ENCODE measurements at places on chromosomes 5 and 9. TPM values are rescaled to one million over a fixed set of nuclear protein-coding genes. Genes with fewer than 3 reads are reported as not detected.

GRCh38 chr5:124655251-124655917 is 91.1 kb downstream of the ZNF608 start:
- no peak for DNase-seq

DNA sequence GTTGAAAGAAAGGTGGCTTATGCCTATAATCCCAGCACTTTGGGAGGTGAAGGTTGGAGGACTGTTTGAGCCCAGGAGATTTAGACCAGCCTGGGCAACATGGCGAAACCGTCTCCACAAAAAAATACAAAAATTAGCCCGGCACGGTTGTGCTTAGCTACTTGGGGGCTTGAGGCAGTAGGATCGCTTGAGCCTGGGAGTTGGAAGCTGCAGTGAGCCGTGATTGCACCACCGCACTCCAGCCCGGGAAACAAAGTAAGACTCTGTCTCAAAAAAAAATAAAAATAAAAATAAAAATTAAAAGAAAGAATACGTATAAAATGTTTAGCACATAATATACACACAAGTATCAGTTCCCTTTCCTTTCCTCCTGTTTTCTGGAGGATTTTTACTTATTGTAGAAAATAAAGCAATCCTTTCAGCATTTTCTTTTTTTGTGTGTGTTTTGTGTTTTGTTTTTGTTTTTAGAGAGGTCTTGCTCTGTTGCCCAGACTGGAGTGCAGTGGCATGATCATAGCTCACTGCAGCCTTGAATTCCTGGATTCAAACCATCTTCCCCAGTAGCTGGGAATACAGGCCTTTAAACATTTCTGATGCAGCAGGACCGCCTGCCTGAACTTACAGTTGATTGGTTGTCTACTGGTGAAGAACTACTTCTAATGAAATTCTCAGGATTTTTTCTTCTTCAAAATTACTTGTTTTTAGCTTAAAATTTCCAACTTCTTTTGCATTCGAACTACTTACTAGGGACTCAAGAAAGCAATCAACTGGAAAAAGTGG is 4.1 kb upstream of the GPR107 start:
- no peak for DNase-seq

DNA sequence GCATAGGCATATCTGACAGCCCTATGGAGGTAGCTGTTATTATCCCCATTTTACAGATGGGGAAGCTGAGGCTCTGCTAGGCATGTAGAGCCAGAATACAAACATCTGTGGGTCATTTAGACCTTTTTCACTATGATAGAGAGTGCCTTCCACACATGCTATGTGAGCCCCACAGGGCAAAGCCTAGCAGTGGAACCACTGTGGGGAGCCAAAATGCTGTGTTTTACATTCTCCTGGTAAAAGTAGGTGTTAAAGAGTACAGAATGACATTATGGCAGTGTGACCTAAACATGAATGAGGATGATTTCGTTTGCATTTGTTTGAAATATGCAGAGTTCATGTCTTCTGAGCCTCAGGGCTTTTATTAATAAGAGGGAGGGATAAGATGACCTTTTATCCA is 265.2 kb downstream of the MAST4 start:
- no peak for DNase-seq

DNA sequence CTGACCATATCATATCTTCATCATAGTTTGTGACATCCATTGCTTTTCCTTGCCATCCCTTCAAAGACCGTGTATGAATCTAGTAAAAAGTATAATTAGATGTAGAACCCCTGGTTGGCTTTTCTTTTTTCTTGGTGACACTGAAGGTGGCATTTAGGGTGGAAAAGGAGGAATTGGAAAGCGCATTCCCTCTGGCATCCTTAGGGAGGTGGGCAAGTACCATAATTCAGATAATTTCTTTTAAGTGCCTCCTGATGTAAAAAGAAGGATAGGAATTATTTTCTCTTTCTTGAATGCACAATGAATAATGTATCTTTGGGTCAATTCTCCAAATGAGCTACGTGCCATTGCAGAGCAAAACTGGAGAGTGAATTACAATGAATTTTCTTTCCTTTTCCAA is 73.2 kb upstream of the SMARCA2 start:
- DNase-seq = no peak

GRCh38 chr5:127924606-127925005 is 159.0 kb upstream of the SLC12A2 start:
- DNase-seq = no peak

Gene WDR38
- not detected for total RNA-seq

- DNase-seq = peak; percentile 80
Measured at GRCh38 chr5:169521366-169521983, 62.1 kb upstream of the SPDL1 start.

Gene C5orf52
- total RNA-seq = not detected

- peak; percentile 75 for DNase-seq
Measured at GRCh38 chr5:67792891-67793290, 422.7 kb upstream of the PIK3R1 start.

DNA sequence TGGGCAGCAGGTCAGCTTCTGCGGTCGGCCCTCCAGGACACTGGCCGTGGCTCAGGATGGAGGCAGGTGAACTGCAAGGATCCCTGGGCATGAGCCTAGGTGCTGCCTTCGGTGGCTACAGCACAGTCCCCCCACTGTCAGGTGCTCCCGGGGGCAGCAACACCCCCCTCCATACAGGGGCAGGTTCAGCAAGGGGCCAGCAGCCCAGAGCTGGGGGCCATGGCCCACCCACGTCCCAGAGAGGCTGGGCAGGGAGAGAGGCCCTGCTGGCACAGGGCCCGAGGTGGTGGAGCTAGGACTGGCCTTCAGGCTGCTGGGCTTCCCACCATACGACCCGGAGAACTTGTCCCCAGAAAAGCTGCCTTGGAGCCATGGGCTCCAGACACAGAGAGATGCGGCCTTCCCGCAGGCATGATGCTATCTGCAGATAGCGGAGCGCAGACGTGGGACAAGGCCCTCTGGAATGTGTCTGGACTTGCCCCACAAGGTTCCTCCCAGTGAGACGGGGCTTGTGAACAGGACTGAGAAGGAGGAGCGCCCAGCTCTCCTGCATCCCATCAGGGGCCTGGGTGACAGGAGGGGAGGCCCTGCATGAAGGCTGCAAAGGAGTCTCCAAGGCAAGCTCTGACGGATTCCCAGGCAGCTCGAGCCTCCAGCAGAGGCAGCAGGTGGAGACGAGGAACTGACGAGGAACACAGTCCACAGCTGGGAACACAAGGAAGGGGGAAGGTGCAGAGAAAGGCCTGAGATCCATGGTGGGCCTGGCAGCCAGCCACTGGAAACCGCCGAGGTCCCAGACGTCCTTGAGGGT is 111.1 kb downstream of the VAV2 start:
- no peak for DNase-seq

DNA sequence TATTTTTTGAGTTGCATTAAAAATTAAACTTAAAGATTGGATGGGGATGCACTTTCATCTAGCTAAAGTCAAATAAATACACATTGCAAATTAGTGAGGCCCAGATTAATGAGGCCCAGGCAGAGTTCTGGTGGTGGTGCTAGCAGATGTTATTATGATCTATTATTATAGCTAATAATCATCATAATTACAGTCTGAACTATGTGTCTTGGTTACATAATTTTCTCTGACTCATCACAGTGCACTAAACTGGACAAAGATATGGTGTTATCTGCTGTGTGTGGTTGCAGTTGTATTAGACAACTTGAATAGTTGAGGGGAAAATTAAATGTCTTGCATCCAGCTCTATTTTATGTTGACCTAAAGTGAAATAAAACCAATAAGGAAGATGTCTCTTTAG is 568.8 kb downstream of the TLR4 start:
- DNase-seq = no peak

DNA sequence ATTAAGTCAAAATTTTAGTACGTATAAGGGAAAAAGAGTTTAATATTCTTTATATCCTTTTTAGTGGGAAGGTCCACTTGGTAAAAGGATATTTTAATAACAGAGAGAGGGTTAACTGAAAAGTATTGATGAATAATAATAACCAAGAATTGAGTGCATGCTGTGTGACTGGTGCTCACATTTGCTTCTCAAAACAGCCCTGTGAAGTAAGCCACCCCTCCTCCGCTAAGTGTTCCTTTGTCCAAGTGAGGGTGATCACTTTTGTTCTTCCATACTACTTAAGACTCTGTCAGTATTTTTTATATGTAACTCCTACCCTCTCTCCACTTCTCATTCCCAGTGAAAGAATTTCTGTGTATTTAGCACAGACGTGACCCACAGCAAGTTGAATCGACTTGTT is 51.5 kb downstream of the SLC44A1 start:
- no peak for DNase-seq

Gene GPR150
- 0.14 TPM for total RNA-seq

Gene ORM2
- not detected for total RNA-seq

- DNase-seq = no peak
Measured at GRCh38 chr5:115838885-115839518, 2.4 kb downstream of the ATG12 start.

GRCh38 chr9:950139-950538 is 26.3 kb upstream of the DMRT3 start:
- DNase-seq = no peak

GRCh38 chr9:133991214-133991921 is 756 bp downstream of the VAV2 start:
- no peak for DNase-seq

- no peak for DNase-seq
Measured at GRCh38 chr5:56525113-56525512, 290.2 kb upstream of the MAP3K1 start.

Measured in left ventricle myocardium inferior (tissue), 1 donor.